NCI-H524 (cell line): ENCODE measurements at places on chromosomes 4 and X.
A peak's percentile ranks its signal among the peaks of the same experiment; 100 is the strongest.

DNA sequence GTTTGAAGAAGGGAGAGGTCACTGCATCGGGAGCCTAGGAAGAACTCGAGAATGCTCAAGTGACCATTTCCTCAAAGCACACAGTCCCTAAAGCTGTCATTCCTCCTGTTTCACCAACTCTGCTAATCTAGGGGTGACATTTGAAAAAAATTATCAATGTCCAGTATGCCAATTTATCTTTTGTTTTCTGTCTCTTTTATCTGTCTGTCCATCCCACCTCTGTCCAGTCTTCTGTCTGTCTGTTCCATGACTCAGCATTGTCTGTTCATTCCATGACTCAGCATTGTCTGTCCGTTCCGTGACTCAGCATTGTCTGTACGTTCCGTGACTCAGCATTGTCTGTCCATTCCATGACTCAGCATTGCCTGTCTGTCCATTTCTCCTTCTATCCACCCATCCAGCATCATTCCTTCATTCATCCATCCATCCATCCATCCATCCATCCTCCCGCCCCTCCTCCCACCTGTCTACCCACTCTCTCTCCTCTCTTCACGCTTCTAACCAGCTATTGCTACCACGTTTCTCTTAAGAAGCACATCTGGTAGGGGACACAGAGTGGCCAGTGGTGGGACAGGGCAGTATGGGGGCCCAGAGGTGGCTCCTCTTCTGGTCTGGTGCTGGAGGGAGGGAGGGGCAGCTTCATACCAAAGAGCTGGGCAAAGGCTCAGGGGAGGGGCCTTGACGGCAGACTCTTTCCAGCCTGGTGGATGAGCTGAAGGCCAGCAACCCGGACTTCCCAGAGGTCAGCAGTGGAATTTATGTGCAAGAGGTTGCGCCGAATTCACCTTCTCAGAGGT is 34.1 kb downstream of the HTRA3 start:
- no peak for DNase-seq

DNA sequence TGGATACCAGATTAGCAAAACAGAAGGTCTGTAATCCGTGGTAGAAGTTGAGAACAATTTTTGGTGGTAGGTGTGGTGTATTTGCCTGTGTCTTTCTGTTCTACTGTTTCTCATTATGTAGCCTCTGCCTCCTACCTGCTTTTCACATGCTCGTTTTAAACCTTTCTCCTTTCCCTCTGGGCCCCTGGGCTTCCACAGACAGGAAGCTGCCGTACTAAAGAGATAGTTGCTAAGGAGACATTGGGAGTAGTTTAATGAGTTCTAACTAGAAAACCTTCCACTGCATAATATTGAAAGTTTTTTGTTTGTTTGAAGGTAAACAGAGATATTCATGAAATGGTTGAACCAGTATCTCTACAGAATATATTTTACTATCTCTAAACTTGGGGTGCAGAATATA is 107.8 kb downstream of the STOX2 start:
- no peak for DNase-seq

- no peak for DNase-seq
Measured at GRCh38 chrX:118552121-118552900, 56.7 kb downstream of the DOCK11 start.

DNA sequence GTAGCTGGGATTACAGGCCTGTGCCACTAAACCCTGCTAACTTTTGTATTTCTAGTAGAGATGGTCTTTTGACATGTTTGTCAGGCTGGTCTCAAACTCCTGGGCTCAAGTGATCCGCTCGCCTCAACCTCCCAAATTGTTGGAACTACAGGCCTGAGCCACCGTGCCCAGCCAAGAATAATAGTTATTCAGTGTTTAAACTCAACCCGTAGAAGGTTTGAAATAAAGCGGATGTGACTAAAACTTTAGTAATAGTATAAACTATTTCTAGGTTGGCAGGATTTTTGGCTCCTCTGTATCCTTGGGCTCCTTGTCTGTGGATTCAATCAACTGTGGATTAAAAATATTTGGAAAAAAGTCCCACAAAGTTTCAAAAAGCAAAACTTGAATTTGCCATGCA is 37.8 kb downstream of the PCDH10 start:
- DNase-seq = no peak

GRCh38 chrX:9390121-9390520 is 74.7 kb upstream of the TBL1X start:
- DNase-seq = no peak

GRCh38 chr4:148061795-148062194 is 329.9 kb downstream of the ARHGAP10 start:
- peak; percentile 3 for DNase-seq

DNA sequence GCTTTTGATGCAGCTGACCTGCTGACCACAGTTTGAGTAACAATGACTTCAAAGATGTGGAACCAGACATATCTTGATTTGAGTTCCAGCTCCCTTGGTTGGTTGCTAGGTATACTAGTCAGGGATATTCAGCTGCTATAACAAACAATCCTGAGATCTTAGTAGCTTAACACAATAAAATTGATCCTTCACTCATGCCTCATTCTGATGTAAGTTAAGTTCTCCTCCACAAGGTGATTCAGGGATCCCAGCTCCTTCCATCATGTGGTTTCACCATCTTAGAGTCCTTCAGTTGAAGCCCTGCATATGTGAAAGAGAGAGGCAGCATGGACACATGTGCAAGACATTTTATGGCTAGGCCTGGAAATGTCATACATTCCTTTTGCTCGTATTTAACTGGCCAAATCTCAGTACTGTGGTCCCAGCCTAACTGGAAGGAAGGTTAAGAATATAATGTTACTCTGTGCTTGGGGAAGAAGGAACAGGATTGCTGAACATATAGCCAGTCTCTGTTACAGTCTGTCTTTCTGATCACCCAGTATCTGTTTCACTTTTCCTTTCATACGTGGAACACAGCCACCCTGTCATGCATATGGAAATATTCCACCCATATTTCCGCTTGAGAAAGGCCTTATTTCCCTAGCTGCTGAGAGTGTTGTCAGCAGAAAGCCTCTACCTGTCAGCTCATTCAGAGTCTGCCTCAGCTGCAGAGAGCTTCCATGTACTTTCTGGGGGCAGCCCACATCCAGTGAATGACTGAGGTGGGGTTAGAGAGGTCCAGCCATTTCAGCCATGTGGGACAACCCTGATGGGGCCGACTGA is 7.1 kb downstream of the SMIM9 start:
- DNase-seq = no peak

GRCh38 chr4:139129206-139129605 is 47.8 kb downstream of the ELF2 start:
- DNase-seq = no peak

- no peak for DNase-seq
Measured at GRCh38 chr4:145507636-145508035, 26.0 kb downstream of the SMAD1 start.

DNA sequence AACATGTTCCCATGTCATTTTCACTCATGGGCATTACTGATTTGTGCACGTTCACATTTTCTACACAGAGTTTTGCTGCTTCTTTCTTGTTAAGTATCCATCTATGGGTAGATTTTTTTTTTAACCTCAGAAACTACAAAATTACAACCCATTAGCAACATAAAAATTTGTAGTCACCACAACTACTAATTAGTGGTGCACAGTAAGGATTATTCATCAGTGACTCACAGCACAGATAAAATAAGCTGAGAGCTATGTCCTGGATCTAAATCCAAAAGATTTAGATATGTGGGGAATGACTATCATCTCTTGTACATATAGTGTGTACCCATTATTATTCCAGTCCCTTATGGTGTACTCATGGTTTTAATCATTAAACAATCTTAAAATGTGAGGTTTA is 19.7 kb upstream of the AMELX start:
- no peak for DNase-seq

GRCh38 chr4:44629280-44629866 is 22.1 kb downstream of the YIPF7 start:
- DNase-seq = peak; percentile 30

DNA sequence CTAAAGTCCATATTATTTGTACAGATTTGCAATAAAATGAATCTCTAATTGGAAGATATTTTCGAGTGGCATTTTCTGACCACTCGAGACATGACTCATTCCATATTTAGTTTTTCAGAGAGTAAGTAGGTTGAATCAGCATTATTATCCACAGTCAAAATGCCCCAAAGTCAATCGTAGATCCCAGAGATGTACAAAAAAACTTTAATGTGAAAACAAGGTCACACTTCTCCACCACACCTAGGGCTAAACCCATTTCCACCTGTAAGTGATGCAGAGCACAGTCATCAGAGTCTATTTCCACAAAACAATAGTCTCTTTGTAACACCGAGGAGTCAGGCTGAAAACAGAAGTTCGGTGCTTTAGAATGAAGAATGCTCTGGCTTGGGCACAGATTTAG is 117.1 kb upstream of the TENM3 start:
- no peak for DNase-seq

DNA sequence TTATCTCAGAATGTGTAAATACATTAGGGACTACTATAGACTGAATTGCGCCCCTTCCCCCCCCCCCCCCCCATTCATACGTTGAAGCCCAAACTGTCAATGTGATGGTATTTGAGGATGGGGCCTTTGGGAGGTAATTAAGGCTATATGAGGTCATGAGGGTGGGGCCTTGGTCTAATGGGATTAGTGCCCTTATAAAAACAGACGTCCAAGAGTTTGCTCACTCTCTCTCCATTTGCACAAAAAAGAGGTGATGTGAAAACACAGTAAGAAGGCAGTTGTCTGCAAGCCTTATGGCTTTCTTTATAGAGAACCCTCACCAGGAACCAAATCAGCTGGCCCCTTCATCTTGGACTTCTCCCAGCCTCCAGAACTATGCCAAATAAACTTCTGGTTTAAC is 15.3 kb downstream of the SPACA5 start:
- DNase-seq = no peak

DNA sequence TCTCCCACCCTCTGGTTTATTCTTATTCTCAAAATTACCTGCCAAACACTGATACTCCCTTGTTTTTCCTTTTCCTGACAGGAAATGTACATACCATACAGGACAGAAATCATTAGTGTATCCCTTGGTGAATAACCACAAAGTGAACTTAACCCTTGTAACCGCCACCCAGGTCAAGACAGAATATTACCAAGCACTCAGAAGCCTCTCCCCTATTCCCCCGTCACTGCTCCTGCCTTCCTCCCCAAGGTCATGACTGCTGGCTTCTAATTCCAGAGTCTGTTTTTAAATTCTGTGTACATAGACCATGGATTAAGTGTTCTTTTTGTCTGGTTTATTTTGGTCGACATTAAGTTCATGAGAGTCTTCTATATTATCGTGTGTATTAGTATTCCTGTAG is 37.7 kb downstream of the HTT start:
- no peak for DNase-seq

DNA sequence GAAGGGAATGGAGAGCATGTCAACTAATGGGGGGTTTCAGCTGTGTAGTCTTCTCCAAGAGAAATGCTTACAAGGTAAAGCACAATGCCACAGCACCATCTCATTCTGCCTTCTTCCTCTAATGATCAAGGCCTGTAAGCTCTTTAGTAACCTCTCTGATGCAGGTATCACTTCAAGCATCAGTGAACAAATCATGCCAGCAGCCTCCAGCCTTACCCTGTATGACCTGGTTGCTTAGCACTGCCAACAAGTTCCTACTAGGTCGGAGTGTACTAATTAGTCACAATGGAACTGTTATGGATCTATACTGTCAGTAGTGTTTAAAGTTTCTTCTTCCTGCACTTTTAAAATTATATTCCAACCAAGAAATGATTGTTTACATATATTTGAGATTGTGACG is 197.7 kb downstream of the GRID2 start:
- no peak for DNase-seq

GRCh38 chrX:125205918-125206665 is 113.6 kb upstream of the TEX13C start:
- DNase-seq = peak; percentile 34

- no peak for DNase-seq
Measured at GRCh38 chr4:569958-570667, 6.0 kb downstream of the TMEM271 start.

GRCh38 chrX:48957827-48958634 is 624 bp upstream of the OTUD5 start:
- peak; percentile 99 for DNase-seq

GRCh38 chr4:163806653-163807052 is 312.2 kb downstream of the TMA16 start:
- no peak for DNase-seq

DNA sequence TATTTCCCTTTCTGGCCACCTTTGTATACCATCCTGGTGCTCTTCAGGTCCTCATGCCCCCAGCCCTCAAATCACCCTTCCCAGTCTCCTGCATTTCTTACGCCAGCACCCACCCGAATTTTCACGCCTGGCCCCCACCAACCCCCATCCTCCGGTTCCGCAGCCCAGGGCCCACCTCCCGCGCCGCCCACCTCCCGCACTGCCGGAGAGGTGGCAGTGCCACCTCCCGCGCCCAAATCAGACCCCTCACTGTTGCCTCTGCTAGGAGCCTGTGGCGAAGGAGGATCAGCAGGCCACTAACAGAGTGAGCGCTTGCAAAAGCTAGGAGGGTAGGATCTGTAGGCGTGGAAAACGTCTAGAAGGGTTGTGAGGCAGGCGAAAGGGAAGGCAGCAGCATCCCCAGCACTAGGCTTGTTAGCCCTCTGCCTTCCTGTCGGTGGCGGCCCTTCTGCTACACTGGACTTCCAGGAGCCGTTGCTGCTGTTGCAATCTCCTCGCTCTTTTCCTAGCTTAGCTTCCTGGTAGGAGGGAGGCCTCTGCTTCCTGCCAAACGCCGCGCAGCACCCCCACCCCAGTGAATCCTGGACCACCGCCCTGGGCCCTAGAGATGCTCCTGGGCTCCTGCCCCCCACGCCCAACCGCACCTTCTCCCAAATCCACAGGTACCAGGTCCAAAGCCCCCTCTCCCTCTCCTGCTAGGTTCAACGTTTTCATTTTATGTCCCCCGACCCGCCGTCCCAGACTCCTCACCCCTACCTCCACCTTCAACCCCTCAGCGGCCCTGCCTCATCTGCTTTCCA is 51.0 kb downstream of the SPIN2B start:
- DNase-seq = no peak

- no peak for DNase-seq
Measured at GRCh38 chrX:76454456-76454927, 27.0 kb downstream of the MAGEE1 start.

- DNase-seq = no peak
Measured at GRCh38 chr4:1057403-1057745, 45.9 kb downstream of the FGFRL1 start.

- DNase-seq = no peak
Measured at GRCh38 chr4:27894951-27895350, 1034.3 kb downstream of the STIM2 start.

DNA sequence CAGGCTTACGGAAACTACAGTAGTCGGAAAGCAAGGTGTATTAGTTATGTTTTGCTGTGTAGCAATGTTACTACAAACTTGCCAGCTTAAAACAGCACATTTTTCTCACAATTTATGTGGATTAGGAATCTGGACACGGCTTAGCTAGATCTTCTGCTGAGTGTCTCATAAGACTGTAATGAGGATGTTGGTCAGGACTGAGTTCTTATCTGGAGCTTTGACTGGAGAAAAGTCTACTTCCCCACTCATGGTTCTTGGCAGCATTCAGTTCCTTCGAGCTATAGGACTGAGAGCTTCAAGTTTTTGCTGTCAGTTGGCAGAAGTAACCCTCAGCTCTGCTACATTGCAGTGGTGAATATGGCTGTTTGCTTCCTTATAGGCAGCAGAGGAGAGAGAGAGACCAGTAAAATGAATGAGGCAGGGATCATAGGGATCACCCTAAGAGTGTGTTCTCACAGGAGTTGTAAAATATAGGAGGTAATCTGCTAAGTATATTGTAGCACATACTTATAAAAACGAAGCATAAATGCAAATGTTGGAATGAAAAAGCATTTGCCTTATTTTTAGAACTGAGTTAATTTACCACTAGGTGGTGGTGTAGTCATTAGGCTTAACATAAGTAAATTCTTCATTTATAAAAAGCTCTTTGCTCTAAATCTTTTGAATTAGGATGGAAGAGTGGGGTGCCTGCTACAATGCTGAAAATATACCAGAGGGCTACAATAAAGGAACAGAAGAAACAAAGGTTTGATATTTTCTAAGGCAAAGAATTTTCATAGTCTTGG is 38.6 kb downstream of the ALG13 start:
- no peak for DNase-seq
